Activated T-helper 1 cell treated with anti-CD3 and anti-CD28 coated beads, Interleukin-12 subunit alpha, Interleukin-12 subunit beta, Interleukin-2, Interleukin-4 antibody, amounts not matched to agents 30 ng/mL and 10 ng/mL and 1 ng/mL, durations not matched to agents 14 hours and 24 hours and 36 hours (primary cell): ENCODE measurements at places on chromosomes 16 and 17. TPM values are rescaled to one million over a fixed set of nuclear protein-coding genes. Genes with fewer than 3 reads are reported as not detected.

Gene CIITA
- 12.0 and 13.0 TPM in 2 replicates for total RNA-seq

Gene MYH1
- total RNA-seq, result not detected in 2 replicates

Gene GPR139
- total RNA-seq, result not detected in 2 replicates

Gene CEP295NL
- total RNA-seq, result not detected in 2 replicates

Gene MT3
- total RNA-seq, result 1.9 and 2.7 TPM in 2 replicates

DNA sequence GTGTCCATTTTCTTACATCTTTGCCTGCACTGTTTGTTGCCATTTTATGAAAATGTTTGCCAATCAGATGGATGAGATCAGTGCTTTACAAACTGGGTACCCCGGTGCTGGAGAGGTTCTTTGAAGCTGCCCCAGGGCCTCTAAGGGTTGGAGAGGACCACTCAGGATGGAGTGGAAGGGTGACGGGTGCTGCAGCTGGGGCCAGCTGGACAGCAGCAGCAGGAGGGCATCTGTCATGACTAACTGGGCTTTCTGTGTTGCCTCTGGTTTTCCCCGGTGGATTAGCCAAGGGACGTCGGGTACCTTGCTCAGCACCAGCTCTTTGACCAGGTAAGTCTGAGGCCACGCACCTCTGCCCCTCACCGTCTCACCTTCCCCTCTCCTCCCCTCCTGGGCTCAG is 12.3 kb downstream of the KDM8 start:
- H3K4me1 ChIP-seq, result peaks cover 12% of the 10 kb centered on the region
- H3K4me3 ChIP-seq, result no peak overlapping the region
- H3K36me3 ChIP-seq, result peaks cover 15% of the 10 kb centered on the region

DNA sequence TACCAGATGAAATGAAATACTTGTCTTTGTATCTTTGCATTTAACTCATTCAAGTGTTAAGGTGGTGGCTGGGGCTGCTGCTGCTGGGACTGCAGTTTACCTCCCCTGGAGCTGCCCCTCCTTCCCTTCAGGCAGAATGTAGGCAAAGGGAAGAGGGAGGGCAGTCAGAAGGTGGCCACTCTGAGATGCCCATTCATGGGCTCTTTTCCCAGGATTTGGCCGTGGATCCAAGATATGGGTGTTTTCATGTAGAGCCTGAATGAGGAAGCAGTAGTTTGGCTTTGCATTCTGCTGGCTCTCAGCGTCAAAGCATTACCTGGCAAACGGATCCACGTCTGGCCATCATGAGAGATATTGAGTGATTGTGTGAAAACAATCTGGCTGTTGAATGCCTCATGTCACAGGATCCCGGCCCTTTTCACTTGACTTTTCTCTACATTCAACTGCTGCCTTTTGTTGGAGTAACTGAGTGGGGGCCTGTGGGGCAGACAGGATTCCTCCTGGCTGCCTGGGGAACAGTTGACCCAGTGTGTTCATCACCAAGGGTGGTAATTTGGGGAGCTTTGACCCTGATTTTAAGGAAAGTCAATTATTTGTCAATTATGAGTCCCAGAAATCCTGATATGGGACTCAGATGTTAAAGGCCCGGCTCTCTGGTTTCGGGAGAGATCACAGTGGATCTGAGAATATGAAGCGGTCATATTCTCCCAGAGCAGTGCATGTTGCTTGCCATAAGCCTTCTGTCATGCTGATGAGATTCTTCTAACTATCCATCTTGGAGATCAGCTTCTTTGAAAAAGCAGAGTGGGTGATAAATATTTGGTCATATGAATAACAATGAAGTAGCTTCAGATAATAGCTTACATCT is 236.8 kb downstream of the IRX3 start:
- DNase-seq, result no peak
- H3K27me3 ChIP-seq, result no peaks in the 10 kb centered on the region
- no peak overlapping the region for H3K4me3 ChIP-seq
- H3K36me3 ChIP-seq, result no peaks in the 10 kb centered on the region
- peaks cover 5% of the 10 kb centered on the region for H3K4me1 ChIP-seq
- no peak overlapping the region for H3K27ac ChIP-seq

- peak; percentile 85 for DNase-seq
- H3K4me1 ChIP-seq, result no peaks in the 10 kb centered on the region
- H3K27me3 ChIP-seq, result no peaks in the 10 kb centered on the region
- peak within 1 kb of the TSS; percentile 86 for H3K4me3 ChIP-seq
- peaks cover 12% of the 10 kb centered on the region for H3K36me3 ChIP-seq
Measured at GRCh38 chr17:35141681-35142466, at the start of gene NLE1. Gene NLE1, minus strand, starts transcription at chr17:35142303. Its CDS starts 28 bp downstream, at chr17:35142275.

DNA sequence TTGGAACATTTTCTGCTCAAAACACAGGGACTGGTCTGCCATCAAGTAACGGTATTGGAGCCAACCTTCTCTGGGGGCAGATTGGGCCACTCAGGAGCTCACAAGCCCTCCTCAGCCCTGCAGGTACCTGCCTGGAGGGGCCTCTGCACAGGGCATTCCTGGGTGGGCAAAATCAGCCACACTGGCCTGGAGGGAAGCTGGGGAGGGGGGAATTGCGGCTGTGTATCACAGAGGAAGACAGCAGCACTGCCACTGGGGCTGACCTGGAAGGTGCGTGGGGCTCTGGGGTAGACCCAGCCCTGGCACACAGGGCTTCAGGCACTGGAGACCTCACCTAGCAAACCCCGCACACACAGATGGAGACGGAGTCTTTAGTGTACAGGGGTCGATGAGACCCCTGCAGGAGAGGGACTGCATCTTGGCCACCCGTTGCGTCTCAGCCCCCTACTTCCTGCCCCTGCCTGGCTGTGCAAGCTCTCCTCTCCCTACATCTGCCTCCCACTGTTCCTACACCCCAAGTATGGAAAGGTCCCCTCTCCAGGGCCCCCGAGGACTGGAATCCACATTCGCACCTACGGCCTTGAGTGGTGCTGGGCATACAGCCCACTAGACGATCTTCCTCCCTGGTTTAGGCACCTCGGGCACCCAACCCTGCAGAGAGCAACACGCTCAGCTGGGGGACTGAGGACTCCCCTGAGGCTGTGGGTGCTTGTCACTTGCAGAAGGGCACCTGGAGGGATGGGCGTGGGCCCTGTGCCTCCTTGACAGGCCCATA is 7.1 kb upstream of the SRRM2 start:
- no peak overlapping the region for H3K4me3 ChIP-seq
- H3K36me3 ChIP-seq, result peaks cover 2% of the 10 kb centered on the region
- DNase-seq, result no peak
- H3K27me3 ChIP-seq, result peaks cover 4% of the 10 kb centered on the region
- no peak overlapping the region for H3K27ac ChIP-seq
- peaks cover 10% of the 10 kb centered on the region for H3K4me1 ChIP-seq

DNA sequence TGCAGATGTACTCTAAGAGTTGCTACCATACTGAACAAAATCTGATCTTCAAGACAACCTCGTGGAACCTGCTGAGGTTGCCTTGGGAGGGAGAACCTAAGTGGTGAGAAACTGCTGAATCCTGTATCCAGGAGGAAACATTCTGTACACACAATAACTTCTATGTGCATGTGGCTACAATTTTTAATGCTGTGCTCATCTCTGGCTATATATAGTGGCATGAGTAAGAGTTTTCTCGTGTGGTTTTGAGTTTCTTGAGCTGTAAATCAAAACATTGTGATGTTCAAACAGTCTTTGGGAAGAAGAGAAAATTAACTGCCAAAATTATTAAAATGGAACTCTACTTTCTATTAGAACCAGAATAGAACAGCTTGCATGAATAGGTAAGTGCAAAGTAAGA is 206.8 kb downstream of the CA10 start:
- H3K27me3 ChIP-seq, result no peaks in the 10 kb centered on the region
- no peak for DNase-seq
- no peaks in the 10 kb centered on the region for H3K4me1 ChIP-seq

DNA sequence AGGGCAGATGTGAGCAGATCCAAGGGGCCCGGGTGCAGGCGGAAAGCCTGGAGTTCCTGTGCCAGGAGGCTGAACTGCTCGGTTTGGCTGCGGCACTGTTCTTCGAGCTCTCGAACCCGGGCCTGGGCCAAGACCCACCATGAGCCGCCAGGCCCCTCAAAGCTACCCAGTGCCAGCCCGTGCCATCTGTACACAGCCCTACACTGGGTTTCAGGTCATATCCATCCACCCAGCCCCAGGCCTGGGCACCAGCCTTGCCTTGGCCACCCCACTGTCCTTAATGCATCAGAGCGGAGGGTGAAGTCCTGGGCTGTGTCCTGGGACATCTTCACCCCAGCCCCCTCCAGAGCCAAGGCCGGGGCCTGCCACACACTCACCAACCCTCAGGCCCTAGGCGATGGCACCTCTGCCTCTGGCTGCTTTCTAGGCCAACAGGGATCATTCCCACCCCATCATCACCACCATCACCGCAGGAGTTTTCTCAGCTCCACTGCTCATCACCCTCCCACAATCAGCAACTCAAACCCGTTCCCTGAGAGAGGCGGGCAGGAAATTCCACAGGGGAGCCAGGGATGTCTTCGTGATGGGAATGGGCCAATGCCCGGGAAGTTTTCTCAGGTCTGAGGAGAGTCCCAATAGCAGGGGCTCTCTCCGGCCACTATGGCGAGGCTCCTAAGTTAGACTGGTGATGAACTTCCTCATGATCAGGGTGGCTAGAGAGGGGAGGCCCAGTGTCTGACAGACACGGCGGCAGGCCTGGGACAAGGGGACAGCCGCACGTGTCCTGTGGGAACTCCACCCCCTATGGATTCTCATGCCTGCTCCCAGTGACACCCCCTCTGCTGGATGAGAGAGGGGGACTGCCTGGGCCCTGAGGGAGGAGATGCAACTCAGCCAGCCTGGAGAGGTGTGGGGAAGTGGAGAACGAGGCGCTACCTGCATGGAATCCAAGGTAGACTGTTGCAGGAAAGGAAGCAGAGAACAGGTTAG is 9.1 kb downstream of the TSPOAP1 start:
- H3K27me3 ChIP-seq, result no peaks in the 10 kb centered on the region
- H3K4me3 ChIP-seq, result no peak overlapping the region
- no peak overlapping the region for H3K27ac ChIP-seq
- no peak for DNase-seq

DNA sequence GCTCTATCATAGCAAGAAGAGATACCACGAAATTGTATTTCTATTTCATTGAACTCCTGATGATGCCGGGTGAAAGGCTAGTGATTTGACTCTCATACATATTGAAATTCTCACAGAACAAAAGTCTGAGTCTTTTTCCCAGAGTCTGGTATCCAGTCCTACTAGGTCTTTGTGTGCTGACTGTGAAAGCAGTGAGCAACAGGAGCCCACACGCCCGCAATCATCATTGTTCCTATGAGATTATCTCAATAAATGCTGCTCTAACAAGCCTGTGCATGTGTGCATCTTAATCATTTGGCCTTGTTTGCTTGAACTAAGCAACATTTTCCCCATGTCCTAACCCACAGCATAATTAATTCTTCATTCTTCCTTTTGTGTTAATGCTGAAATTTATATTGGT is 1466.0 kb downstream of the CDH11 start:
- no peak for DNase-seq
- H3K27ac ChIP-seq, result no peak overlapping the region
- no peaks in the 10 kb centered on the region for H3K27me3 ChIP-seq

DNA sequence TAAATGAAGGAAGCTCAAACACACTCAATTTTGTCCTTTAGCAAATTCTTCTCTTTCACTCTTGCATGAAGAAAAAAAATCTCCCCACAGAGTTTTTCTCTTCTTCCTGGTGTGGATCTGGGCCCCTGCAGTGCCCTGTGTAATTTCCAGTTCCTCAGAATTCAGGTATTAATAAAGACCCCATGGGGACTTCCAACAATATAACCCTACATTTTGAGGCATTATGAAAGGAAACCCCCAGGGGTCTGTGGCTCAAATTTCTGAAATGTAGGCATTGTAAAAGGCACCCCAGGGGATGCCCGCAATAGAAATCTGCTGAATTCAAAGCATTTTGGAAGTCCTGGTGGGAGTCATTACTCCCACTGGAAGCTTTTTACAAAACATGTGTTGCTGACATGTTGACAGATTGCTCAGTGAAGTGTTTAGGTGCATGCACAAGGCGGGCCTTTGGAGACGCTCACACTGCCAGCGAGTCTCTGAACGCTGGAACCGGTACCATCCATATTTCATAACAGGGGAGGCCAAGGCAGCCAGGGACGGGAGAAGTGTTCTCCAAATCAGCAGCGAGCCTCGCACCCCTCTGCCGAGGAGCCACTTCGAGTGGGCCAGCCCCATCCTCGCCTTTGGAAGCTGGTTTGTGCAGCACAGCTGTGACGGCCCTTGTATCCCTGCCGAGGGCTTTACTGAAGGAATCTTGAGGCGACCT is 154.0 kb downstream of the ZNF423 start:
- H3K36me3 ChIP-seq, result no peaks in the 10 kb centered on the region
- no peak overlapping the region for H3K27ac ChIP-seq
- DNase-seq, result no peak
- no peak overlapping the region for H3K4me3 ChIP-seq
- H3K27me3 ChIP-seq, result peaks cover 20% of the 10 kb centered on the region

DNA sequence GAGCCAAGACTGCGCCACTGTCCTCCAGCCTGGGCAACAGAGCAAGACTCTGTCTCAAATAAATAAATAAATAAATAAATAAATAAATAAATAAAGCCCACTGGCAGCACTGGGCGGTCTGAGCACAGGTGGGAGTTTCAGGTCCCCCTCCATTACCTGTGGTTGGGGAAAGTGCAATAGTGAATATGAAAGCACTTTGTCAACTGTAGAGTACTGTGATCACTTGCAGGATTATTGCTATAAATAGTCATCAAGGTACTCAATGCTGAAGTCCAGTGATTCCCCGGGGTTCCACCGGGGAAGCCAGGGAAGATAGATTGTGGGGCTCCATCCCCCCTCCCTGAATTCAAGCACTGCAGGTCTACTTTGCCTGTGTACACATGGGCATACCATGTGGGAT is 42.7 kb upstream of the CPNE2 start:
- H3K27me3 ChIP-seq, result no peaks in the 10 kb centered on the region
- no peak overlapping the region for H3K27ac ChIP-seq
- H3K4me1 ChIP-seq, result peaks cover 25% of the 10 kb centered on the region
- no peak for DNase-seq
- H3K4me3 ChIP-seq, result no peak overlapping the region
- peaks cover 48% of the 10 kb centered on the region for H3K36me3 ChIP-seq

DNA sequence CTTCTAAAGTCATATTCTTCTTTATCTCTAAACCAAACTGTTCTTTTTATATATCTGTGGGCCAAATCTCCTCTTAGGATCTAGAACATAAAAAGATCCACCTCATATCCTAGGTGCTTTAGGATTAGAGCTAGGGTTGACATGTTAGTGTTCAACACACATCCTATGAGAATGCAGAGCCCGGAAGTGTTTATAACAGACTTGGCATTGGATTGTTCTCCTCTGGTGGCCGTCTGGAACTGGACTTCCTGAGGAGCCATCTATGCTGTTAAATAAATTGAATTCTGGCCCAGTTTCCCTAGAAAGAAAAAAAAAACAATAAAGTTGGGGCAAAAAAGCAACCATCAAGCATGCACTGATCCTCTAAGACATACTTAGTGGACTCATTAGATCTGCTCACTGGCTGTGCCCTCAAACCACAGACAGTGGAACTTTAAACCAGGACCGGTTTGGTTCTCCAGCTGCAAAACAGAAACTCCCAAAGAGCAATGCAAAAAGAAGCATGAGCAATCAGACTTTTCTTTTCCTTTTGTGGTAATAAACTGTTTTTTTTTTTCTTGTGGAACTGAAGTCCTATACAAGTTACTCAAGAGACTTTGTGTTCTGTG is 182.5 kb downstream of the ZNF18 start:
- H3K36me3 ChIP-seq, result no peaks in the 10 kb centered on the region
- H3K27ac ChIP-seq, result no peak overlapping the region
- no peaks in the 10 kb centered on the region for H3K4me1 ChIP-seq
